ENCODE measurements at places on chromosomes 1 and 21.

GRCh38 chr1:177490036-177490639 lies 319.4 kb downstream of the BRINP2 start:
- DNase-seq = no peak

- DNase-seq = no peak
Observed at GRCh38 chr21:45036630-45037029, 37.8 kb upstream of the ADARB1 start.

- no peak for DNase-seq
Observed at GRCh38 chr1:208028526-208028925, 117.6 kb upstream of the CD34 start.

- DNase-seq = no peak
Observed at GRCh38 chr1:12309783-12310742, 80.2 kb downstream of the VPS13D start.
